ENCODE measurements at places on chromosomes 4 and X. TPM values are rescaled to one million over a fixed set of nuclear protein-coding genes. Genes with fewer than 3 reads are reported as not detected.

SPANXB1 gene
- not detected for total RNA-seq

RAB33A gene
- 36.1 TPM for total RNA-seq

PAK3 gene
- 0.67 TPM for total RNA-seq

DSPP gene
- total RNA-seq, result not detected

Measured in activated T-helper 17 cell treated with anti-CD3 and anti-CD28 coated beads, Interleukin-2, amount 50 U/mL, for 72 hours (primary cell).